Smooth muscle cell of bladder (primary cell): ENCODE measurements at places on chromosomes 12 and 14. TPM values are rescaled to one million over a fixed set of nuclear protein-coding genes. Genes with fewer than 3 reads are reported as not detected.

CLEC14A gene
- 1.1 and 3.6 TPM in 2 replicates for total RNA-seq

CCDC197 gene
- not detected in 2 replicates for total RNA-seq

SERPINA5 gene
- total RNA-seq = not detected in 2 replicates

SLC25A47 gene
- total RNA-seq = not detected in 2 replicates

CCDC63 gene
- not detected in 2 replicates for total RNA-seq

SSTR1 gene
- total RNA-seq = 3.0 and 5.2 TPM in 2 replicates

CYP27B1 gene
- 0.14 and 0.28 TPM in 2 replicates for total RNA-seq

CD63 gene
- total RNA-seq = 3,456 and 4,323 TPM in 2 replicates

TECPR2 gene
- total RNA-seq = 6.7 and 9.8 TPM in 2 replicates

MIP gene
- total RNA-seq = not detected in 2 replicates

MIPOL1 gene
- total RNA-seq = 8.0 and 10.4 TPM in 2 replicates

RAD9B gene
- total RNA-seq = 0.14 and 0.46 TPM in 2 replicates

MDGA2 gene
- under 0.01 TPM in 2 replicates for total RNA-seq

ACIN1 gene
- total RNA-seq = 53.8 and 73.3 TPM in 2 replicates

OR6C2 gene
- not detected in 2 replicates for total RNA-seq

SLC7A7 gene
- total RNA-seq = 4.1 and 6.1 TPM in 2 replicates

STON2 gene
- 0.28 and 0.46 TPM in 2 replicates for total RNA-seq

SARNP gene
- total RNA-seq = 77.5 and 89.2 TPM in 2 replicates

KLHL33 gene
- total RNA-seq = 0.14 and 0.18 TPM in 2 replicates

GNG2 gene
- 10.8 and 16.8 TPM in 2 replicates for total RNA-seq

AICDA gene
- not detected in 2 replicates for total RNA-seq

KRT80 gene
- under 0.01 TPM in 2 replicates for total RNA-seq

DPPA3 gene
- not detected in 2 replicates for total RNA-seq

NAV3 gene
- total RNA-seq = 42.1 and 57.8 TPM in 2 replicates

PARP11 gene
- total RNA-seq = 3.7 and 4.0 TPM in 2 replicates

CCDC177 gene
- under 0.01 TPM in 2 replicates for total RNA-seq

OR6C75 gene
- not detected in 2 replicates for total RNA-seq

ACACB gene
- 6.0 and 7.3 TPM in 2 replicates for total RNA-seq

A2M gene
- total RNA-seq = 10.8 and 12.1 TPM in 2 replicates

MYO1H gene
- 0.14 TPM in 1 of 2 replicates, not detected in the other for total RNA-seq

PAX9 gene
- total RNA-seq = 0.09 TPM in 1 of 2 replicates, not detected in the other

AMDHD1 gene
- 0.14 and 0.37 TPM in 2 replicates for total RNA-seq

JAG2 gene
- 0.57 and 1.2 TPM in 2 replicates for total RNA-seq

INSM2 gene
- not detected in 2 replicates for total RNA-seq

IGF1 gene
- total RNA-seq = 9.0 and 11.7 TPM in 2 replicates

ZC3H10 gene
- total RNA-seq = 5.7 and 6.6 TPM in 2 replicates

LUM gene
- 1,417 and 1,464 TPM in 2 replicates for total RNA-seq

HCAR3 gene
- not detected in 2 replicates for total RNA-seq

C12orf50 gene
- total RNA-seq = under 0.01 TPM in 1 of 2 replicates, not detected in the other

TMEM116 gene
- total RNA-seq = 9.2 and 14.1 TPM in 2 replicates

CPNE6 gene
- total RNA-seq = not detected in 2 replicates

WNT5B gene
- total RNA-seq = 14.7 and 30.3 TPM in 2 replicates

RAPGEF3 gene
- total RNA-seq = 1.00 and 2.1 TPM in 2 replicates

OR8S1 gene
- total RNA-seq = not detected in 2 replicates

MYBPC1 gene
- total RNA-seq = not detected in 2 replicates

SENP1 gene
- total RNA-seq = 11.3 and 11.8 TPM in 2 replicates

TCL1A gene
- total RNA-seq = not detected in 2 replicates

KSR2 gene
- not detected in 2 replicates for total RNA-seq

IFNG-AS1 gene
- total RNA-seq = not detected in 2 replicates

AKAP5 gene
- 0.74 and 1.1 TPM in 2 replicates for total RNA-seq

CCDC196 gene
- not detected in 2 replicates for total RNA-seq

KLRB1 gene
- total RNA-seq = under 0.01 TPM in 1 of 2 replicates, not detected in the other

MAP3K9 gene
- 0.09 and 0.14 TPM in 2 replicates for total RNA-seq
